Stimulated activated CD4-positive, alpha-beta T cell treated with anti-CD3 and anti-CD28 coated beads, TNF-alpha, amount 100 ng/mL, for 48 hours (primary cell): ENCODE measurements at places on chromosomes 13 and 19.

DNA sequence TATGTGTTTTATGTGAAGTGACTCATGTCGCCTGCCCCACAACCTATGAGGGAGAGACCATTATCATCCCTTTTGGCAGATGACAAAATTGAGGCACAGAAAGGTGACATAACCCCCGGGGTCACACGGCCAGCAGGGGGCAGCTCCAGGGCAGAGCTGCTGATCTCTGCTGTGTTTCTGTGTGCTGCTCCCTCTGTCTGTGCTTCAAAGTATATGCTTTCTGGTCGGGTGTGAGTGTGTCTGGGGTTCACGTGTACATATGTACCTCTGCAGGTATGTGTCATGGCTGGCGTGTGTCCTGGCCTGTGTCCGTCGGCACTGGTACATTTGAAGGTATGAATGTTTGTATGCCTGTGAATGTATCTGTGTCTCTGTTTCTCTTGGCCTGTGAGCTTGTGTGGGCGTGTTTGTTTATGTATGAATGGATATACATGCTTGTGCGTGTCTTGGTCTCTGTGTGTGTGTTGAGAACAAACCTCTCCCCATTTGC is 7.1 kb downstream of the LIPE start:
- peak; percentile 76 for DNase-seq

GRCh38 chr19:10603084-10603872 is 16.2 kb upstream of the AP1M2 start:
- DNase-seq: peak; percentile 61

DNA sequence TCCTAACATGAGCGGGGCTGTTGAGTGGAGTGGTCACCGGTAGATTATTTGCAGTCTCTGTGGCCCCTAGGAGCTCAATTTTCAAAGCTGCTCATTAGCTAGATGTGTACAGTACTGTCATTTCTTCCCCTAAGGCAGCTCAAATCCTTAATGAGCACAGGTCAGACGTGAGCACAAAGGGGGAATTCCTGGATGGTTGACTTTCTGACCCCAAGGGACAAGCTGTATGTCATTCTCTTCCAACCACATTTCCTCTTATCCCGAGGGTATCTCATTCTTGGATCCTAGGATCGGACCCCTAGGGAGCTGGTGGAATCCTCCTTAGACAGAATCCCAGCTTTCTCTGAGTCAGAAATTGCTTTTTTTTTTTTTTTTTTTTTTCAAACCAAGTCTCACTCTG is 5.7 kb upstream of the OR7G3 start:
- DNase-seq: no peak

DNA sequence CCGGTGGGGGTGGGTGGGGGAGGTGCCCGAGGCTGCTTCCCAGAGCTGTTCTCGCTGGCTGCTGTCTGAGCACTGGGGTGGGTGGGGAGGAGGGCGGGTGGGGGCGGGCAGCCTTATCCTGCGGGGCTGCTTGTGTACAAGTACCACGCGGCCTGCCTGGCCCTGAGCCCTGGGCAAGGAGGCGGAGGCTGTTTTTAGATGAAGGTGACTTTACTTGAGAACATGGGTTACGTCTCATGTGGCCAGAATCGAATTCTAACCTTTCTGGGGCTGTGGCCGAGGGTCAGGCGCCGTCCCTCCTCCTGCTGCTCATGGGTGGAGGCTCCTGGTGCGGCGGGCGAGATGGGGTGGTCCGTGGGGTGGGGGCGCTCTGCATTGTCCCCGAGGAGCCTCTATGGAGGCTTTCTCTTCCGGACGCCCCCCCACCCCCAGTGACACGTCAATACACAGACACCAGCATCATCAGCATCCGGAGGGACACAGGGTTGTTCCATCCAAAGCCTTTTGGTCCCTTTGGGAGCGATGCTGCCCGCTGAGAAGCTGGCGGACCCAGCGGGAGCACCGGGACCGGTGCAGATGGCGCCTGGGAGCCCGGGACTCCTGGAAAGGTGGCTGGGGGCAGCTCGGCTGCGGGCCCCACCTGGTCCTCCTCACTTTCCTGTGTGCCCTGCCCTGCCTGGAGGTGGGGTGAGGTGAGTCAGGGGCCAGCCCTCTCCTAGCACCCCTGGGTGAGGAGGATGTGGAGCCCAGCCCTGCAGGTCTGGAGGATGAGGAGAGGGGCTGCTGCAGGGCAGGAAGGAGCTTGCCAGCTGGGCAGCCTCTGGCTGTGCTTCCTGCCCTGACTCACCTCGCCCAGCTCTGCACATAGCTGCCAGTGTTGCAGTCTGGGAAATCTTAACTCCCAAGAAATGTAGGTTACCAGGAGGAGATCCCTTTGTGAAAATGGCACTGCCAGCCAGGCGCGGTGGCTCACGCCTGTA is 3.4 kb downstream of the BSG start:
- no peak for DNase-seq

DNA sequence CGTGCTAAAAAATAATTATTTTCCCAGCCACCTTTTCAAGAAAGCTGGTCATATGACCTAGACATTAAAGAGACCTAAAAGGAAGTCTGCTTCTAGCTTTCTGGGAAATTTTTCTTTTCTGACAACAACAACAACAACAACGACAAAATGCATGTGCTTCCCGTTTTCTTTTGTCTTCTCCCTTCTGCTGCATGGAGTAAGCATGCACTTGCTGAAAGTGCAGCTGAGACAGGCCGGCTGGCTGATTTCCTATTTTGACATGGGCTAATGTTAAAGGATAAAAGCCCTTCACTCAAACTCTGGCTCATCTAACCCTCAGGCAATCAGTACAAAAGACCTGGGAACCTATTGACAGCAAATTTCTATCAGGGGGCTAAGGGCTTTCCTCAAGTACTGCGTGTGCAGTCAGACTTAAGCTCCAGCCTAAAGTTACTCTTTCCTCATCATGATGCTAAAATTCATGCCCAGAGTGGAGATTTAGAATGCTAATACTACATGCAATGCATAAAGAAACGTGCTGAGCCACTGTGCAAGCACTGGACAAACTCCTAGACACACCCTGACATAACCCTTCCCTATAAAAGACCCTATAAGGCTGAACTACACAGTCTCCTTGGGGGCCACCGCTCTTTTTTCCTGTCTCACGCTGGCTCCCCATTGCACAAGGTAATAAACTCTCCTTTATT is 811.1 kb downstream of the UQCRFS1 start:
- no peak for DNase-seq

GRCh38 chr19:19661675-19662251 is 1.7 kb downstream of the ATP13A1 start:
- DNase-seq: no peak

- DNase-seq: no peak
Measured at GRCh38 chr19:5793188-5793587, 2.2 kb upstream of the DUS3L start.

DNA sequence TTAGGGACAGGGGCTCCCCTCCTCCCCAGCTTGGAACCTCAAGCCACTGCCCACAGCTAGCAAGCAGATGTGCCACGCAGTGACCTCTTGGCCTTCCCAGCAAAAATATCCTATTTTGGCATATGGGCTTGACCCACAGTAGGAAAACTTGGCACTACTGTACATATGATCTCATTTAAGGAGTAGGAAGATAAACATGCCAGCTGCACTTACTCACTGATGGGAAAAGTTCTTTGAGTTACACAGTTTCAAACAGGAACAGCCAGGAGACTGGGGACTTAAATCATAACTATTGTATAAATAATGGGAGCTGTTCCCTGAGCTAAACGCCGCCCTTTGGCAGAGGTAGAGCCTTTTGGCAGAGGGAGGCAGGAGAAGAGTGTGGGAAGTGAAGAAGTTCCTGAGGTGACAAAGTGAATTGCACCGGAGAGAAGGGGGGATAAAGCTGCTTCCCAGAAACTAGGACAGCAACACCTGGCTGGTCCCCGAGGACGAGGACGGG is 6.1 kb downstream of the SACS start:
- no peak for DNase-seq

- DNase-seq: no peak
Measured at GRCh38 chr13:53004573-53004972, 24.0 kb upstream of the OLFM4 start.

DNA sequence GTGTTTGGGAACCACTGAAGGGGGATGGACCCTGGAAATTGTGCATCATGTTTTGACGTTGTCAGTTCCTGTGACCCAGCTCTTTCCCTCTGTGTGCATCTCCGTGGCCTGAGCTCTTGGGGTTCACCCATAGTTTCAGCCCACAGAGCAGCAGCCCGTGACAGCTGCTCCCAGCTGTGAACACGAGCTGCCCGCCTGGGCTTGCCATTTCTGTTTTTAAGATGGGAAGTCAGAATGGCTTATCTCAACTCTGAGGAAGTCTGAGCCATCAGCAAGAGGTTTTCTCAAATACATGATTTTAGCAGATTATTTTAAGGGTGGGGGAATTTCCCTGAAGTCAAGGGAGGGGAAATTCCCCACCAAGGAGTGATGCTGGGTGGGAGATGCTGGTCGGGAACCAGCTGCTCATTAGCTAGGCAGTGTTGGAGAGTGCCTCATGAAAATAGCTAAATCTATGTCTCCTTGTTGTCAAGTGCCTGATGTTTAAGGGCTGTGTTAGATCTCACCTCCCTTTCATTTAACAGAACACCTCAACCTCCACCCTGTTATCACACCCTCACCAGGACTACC is 34.8 kb upstream of the C1QTNF9 start:
- DNase-seq: peak; percentile 70

- DNase-seq: peak; percentile 26
Measured at GRCh38 chr13:51122868-51123566, 11.9 kb upstream of the C13orf42 start.
